Activated naive CD4-positive, alpha-beta T cell (primary cell): ENCODE measurements at places on chromosomes 5 and 9.

DNA sequence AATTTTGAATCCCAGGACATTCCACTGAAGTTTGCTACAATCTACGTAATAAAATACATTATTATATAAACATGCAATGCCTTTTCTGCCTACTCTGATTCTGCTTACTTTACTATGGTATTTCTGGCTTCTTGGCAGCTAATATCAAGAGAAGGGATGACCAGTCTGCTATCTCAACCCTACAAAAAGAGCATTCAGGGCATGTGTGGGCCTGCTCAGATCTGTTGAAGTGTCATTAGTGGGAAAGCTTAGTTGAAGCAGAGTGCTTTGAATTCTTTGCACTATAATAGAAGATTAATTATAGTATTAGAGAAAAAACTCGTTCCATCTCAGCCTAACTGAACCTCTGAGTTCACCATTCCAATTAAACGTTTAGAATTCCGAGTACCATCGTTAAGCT, 339.5 kb upstream of the ISL1 start:
- no peak for DNase-seq

GRCh38 chr5:76718381-76718832, 2.5 kb downstream of the F2R start:
- DNase-seq, result no peak

- no peak for DNase-seq
These were observed 14.7 kb upstream of the OMD start for GRCh38 chr9:92438900-92439526.

- no peak for DNase-seq
These were observed 274.6 kb upstream of the IRX4 start for GRCh38 chr5:2157372-2157771.

GRCh38 chr9:38707885-38708637, 11.9 kb downstream of the FAM240B start:
- no peak for DNase-seq
